Anterior cingulate cortex (tissue), 58 donors: ENCODE measurements at places on chromosomes 7 and 10.

GRCh38 chr10:97849103-97849686, 448 bp upstream of the GOLGA7B start:
- DNase-seq = no peak

GRCh38 chr10:9745158-9745557, 1272.5 kb upstream of the CELF2 start:
- no peak for DNase-seq

- DNase-seq = no peak
Measured at GRCh38 chr7:7323921-7324320, 141.6 kb downstream of the C1GALT1 start.

GRCh38 chr7:155489158-155489840, 31.4 kb downstream of the EN2 start:
- DNase-seq = no peak

GRCh38 chr10:79393221-79393923, 46.1 kb downstream of the PPIF start:
- no peak for DNase-seq
